ENCODE measurements at places on chromosomes 12 and 14.

GRCh38 chr12:124398578-124399227, 103.8 kb downstream of the RFLNA start:
- DNase-seq: no peak

DNA sequence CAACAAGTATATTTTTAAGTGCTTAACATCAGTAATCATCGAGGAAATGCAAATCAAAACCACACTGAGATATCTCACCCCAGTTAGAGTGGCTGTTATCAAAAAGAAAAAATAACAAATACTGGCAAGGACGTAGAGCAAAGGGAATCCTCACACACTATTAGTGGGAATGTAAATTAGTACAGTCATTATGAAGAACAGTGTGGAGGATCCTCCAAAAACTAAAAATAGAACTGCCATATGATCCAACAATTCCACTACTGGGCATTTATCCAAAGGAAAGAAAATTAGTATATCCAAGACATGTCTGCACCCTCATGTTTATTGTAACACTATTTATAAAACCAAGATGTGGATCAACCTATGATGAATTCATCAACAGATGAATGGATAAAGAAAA, 149.0 kb upstream of the PWP1 start:
- DNase-seq: no peak

GRCh38 chr14:64591809-64592208, 42.0 kb downstream of the PPP1R36 start:
- no peak for DNase-seq

DNA sequence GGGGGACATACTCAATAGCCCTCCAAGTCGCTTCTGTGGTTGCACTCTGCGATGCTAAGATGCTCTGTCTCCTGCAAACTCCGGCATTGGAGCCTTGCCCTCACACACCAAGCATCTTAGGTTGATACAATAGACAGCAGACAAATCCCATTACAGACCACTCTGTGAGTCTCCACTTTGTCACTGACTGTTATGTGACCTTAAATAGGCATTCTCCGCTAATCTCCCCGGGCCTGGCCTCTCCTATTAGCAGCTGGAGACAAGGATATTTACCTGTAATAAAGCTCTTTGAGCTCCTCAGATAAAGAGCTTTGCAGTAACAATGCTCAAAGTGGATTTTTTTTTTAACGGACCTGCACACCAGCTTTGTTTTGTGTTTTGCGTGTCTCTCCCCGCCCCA, 479.7 kb upstream of the TBX3 start:
- no peak for DNase-seq

DNA sequence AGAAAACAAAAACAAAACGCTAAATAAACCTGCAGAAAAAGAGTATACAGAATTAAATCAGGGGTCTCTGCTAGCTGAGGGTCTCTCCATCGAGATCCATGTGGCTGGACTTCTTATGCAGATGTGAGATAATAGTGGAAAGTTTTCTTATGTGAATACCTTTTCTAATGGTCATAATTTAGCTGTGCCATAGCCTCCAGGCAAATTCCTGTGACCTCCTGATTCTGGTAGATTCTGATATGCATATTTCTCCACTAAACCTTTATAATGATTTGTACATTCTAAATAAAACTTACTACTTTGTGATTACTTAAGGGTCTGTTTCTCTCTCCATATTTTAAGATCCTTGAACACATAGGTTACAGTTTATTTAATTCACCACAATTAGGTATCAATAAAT, 1002.6 kb downstream of the GALC start:
- DNase-seq: no peak

DNA sequence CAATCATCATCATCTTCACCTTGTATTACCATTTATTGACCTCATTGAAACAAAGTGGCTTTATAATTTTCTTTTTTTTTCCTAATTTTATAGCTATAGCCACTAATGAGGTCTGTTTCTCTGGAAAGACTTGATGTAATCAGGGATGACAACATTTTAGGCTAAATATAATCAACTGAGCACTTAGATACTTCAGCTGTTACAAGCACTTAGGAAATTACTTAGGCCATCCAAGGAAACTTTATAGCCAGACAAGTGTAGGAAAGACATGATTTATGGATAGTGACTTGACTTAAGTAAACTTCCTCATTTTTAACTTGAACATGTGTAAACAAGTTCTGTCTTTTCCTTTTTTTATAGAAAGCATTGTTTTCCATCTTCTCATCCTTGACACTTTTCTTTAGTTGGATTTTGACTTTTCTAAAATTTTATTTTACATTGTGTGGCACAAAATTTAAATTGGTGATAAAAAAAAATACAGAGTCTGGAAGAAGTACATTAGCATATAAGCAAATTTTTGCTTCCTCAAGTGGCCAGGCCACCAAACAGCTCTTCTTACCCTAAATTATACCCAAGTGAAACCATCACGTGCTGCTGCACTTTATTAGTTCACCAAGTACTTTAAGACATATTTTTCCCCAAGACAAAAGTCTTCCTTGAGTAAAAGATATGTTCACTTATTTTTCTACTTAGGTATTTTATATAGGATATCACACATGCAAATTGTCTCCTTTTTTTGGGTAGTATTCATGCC, 15.1 kb downstream of the CPNE8 start:
- DNase-seq: no peak

GRCh38 chr14:60227291-60227690, 21.7 kb upstream of the PPM1A start:
- no peak for DNase-seq

GRCh38 chr14:35297706-35298105, 5.5 kb downstream of the PSMA6 start:
- DNase-seq: no peak

DNA sequence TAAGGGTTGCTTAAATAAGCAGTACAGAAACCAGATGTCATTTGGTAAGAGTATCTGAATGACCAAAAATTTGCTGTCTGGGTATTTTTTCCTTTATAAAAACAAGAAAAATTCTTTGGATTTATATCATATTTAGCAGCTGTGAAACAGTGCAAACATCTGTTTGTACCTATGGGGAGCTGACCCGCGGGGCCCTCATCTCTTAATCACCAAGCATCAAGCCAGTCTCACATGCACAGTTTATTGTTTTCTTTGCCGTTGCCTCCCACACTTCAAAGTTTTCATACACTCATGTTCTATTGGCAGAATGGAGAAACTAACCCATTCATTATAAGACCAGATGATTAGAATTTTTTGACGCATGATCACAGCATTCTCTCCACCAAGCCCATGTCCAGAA, 142.2 kb downstream of the BMP4 start:
- no peak for DNase-seq

DNA sequence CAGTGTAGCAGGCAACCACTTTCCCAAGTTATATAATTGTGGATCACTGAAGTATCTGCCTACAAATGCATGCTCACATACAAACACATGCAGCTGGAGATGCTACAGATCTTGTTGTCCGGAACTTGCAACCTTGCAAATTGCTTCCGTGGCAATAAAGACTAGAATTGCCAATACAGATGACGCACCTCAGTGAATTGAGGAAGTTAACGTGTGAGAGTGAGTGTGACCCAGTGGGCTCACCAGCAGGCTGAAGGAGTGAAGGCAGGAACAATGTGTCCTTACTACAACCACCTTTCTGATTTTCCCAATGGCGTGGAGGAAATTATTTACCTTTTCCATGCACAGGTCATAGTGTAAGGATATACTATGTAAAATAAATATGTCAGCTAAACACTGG, 89.4 kb upstream of the GRIP1 start:
- peak; percentile 30 for DNase-seq

DNA sequence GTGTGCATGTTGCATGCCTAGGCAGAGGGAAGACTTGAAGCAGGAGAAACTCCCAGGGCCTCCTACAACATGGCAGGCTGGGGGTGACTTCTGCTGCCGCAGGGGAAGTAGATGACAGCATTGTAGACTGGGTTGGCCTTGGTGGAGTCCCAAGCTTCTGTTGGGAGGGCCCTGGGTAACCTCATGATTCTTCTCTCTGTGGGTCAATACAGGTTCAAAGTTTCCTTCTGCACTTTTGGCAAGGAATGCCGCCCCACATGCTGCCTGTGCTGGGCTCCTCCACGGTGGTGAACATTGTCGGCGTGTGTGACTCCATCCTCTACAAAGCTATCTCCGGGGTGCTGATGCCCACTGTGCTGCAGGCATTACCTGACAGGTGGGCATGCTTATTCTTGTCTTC, 78.4 kb upstream of the RIC8B start:
- no peak for DNase-seq

- no peak for DNase-seq
These were observed 75.1 kb upstream of the ATP2A2 start for GRCh38 chr12:110205931-110206330.

GRCh38 chr12:5447320-5447719, 15.4 kb downstream of the NTF3 start:
- no peak for DNase-seq

DNA sequence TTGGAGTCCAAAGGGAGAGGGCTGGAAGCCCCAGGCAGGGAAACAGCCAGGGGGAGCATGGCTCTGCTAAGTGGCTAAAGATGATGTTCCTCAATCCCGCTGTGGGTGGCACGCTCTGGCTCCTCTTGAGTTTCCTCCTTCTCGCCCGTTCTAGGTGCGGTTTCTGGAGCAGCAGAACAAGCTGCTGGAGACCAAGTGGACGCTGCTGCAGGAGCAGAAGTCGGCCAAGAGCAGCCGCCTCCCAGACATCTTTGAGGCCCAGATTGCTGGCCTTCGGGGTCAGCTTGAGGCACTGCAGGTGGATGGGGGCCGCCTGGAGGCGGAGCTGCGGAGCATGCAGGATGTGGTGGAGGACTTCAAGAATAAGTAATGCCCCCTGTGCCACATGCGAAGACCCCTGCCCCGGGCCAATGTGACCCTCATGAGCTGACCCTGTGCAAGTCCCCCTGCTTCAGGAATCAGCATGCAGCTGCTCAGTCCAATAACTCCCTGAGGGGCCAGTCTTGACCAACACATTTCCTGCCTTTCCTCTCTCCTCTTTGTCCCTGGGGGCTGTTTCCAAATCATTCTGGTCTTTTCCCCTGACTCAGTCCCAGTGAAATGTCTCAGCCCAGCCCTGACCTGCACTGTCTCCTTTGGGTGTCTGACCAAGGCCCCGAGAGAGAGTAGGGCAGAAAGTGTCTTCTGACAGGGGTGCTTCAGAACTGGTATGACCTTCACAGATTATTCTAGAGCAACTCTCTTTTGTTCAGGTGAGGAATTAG, 2.1 kb downstream of the KRT7 start:
- no peak for DNase-seq

GRCh38 chr12:66514581-66514980, 164.3 kb downstream of the GRIP1 start:
- DNase-seq: no peak

DNA sequence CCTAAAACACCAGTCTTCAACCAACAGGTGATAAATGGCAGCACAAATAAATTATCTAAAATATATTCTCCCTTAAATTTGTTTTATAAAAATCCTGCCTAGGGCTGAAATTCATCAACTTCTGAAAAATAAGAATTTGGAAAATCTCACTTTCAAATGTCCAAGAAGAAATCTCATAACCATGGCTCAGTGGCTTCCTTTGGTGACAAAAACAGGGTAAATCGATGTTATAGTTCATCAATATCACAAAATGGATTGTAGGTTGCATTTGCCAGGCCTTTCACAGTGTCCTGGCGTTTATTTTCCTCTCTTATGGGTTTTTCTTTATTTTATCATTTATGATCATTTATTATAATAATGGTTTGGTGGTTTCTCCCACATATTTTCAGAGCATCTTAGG, 103.0 kb downstream of the PTGER2 start:
- no peak for DNase-seq

DNA sequence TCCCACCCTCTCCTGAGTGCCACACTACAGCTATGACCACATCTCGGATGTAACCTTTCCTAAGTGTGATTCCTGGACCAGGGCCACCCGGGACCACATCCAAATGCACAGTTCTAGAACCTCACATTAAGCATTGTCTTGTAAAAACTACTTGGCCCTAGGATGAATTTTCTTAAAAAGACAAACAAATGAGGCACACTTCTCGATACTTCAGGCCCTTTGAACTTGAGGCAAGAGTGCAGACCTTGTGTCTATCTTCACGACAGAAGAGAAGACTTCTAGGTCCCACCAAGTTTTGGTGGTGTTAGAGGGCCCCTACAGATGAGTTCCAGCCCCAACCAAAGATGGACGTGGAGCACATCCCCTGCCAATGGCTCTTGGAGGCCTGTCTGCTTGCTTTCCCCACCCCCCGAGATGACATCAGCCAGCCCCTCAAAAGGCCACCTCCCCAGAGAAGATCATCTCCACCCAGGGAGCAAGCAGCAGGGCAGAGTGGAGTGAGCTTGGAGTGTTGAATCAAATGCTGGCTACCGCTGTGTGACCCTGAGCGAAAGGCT, 9.3 kb downstream of the ISCU start:
- DNase-seq: no peak

DNA sequence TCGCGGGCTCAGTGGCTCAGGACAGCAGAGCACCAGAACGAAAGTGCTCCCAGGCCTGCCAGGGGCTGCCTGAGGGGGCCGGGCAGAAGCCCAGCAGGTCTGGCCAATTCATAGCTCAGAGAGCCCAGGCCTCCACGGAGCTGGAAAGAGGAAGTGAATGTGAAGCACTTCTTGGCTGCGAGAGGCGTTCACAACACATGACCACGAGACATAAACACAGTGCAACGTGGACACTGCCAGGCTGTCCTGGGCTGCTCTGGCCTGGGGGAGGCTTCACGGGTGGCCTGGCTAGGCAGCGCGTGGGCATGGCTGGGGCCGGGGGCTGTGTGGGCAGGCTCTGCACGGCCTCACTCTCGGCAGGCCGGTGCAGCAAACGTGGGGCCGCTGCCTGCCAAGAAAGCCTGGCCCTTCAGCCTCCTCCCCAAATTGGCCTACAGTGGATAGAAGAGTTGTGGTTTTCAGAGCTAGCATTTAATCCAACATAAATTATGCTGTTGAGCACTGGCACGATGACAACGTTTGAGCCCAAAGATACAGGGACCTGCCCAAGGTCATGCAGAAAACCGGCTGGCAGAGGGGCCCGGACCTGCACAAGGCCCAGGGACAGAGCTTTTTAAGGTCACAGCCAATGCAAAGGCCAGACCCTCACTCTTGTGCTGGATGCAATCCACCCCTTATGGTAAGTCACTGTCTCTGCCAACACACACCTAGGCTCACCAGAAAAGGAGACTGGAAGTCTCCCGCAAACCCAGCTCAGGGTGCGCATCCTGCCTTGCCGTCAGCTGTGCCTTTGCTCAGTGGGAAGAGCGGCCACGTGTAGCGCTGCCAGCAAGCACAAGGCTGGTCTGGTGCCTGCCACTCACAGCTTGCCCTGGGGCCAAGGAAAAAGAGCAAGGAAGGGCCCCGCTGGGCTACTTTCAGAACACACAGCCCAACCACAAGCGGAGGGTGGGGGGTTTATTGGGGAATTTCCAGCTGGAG, 8.6 kb downstream of the SLC25A29 start:
- DNase-seq: peak; percentile 88

DNA sequence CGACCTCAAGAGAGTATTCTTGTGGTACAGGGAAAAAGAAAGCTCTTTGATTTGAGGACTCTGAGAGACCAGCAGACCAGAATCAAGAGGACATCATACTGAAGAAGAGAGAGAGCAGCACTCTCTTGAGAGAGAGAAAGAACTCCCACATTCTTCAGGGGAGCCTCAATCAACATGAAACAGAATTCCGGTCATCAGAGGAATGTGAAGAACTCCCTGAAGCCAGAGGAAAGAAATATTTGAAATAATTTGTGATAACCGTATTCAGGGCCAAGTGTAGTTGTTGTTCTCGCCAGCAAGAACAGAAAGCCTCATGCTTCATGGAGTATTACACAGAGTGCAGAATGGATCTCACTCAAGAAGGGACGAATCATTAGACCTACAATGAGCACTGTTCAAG, 363.8 kb upstream of the TMEM132C start:
- DNase-seq: no peak

Measured in NAMALWA (cell line).